Astrocyte of the cerebellum (primary cell): ENCODE measurements at places on chromosomes 12 and 14.

- DNase-seq = no peak
These were observed 208.4 kb upstream of the FKBP4 start for GRCh38 chr12:2586156-2587038.

DNA sequence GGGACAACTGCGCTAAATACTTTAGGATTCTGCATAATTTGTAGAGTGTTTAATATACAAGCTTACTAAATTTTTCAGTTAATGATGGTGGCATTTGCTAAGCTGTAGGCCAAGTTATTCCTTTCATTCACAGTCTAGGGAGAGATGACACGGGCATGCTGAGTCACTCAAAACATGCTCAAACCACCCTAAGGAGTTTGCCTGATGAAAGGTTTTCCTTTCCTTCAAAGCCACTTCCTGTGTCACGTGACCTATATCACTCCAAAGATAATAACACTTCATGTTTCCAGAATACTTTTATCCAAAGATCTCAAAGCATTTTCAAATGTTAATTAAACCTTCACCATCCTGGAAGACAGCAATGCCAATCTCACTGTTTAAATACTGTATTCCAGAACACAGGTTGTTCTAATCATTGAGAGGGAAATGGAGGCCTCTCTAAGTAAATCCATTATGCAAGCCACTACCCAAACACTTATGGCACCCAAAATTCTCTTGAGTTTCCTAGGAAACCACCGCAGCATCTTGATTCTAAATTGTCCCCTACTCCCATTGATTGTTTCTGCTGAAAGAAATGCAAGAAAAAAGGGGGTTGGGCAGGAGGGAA, 207.0 kb upstream of the CDKN3 start:
- no peak for DNase-seq

GRCh38 chr12:131122631-131123030, 168.9 kb downstream of the ADGRD1 start:
- no peak for DNase-seq

DNA sequence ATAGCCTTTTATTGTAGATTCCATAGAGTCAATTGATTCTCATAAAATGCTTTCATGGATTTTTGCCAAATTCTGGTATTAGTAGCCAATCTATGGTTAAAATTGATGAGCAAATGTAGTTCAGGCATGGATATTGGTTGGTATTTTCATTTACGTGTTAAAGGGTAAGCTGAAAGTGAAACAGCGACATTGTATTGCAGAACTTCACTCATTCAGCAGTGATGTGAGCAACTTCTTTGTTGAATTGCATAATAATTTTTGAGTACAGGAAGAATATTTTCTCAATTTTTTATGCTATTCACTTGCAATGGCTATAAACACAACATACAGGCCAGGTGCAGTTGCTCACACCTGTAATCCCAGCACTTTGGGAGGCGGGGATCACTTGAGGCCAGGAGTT, 24.2 kb upstream of the FAM222A start:
- DNase-seq = no peak

DNA sequence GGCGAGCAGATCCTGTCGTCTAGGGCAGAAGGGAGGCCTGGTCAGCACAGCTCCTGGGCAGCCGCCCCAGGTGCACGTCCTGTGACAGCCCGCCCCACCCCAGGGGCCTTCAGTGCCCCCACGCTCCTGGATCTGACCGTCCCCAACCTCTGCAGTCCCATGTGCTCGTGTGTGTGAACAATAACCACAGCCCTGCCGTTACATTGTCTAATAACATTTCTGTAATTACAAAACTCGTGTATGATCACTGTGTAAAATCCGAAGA, 39.8 kb downstream of the CHGA start:
- DNase-seq = no peak

DNA sequence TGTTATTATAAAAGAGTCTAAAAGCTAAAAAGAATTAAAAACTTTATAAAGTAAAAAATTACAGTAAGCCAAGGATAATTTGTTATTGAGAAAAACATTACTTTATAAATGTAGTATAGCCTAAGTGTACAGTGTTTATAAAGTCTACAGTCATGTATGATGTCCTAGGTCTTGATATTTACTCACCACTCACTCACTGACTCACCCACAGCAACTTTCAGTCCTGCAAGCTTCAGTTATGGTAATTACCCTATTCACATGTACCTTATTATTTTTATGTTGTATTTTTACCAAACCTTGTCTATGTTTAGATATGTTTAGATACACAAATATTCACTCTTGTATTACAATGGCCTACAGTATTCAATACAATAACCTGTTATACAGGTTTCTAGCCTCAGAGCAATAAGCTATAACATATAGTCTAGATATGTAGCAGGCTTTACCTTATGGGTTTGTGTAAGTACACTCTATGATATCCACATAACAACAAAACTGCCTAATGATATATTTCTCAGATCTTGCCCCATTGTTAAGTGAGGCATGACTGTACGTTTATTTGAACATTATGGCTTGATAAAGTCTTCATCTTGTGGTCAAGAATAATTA, 113.7 kb upstream of the KITLG start:
- no peak for DNase-seq

DNA sequence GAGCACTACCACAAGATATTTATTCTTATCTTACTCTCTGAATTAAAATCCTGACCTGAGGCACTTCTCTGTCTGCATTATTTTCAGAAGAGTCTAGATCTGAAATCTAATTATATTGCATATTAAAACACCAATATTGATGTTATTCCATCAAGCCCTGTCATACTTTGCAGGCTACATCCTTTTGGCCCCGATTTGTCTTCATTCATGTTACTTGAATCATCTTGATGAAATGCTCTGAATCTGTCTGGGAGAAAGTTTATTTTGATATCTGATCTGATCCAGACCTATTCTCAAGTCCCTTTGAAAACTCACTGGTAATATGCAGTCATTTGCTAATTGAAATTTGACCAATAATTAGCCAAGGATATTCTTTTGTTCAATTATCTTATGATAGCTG, 79.9 kb downstream of the BBS10 start:
- no peak for DNase-seq

GRCh38 chr12:49458816-49459215, 80.0 kb upstream of the KCNH3 start:
- no peak for DNase-seq

GRCh38 chr12:16573398-16574077, 32.4 kb downstream of the LMO3 start:
- DNase-seq = no peak

- peak; percentile 48 for DNase-seq
These were observed 6.5 kb downstream of the ZBTB1 start for GRCh38 chr14:64510825-64511671.

GRCh38 chr12:118299791-118300460, 72.8 kb downstream of the TAOK3 start:
- DNase-seq = no peak

DNA sequence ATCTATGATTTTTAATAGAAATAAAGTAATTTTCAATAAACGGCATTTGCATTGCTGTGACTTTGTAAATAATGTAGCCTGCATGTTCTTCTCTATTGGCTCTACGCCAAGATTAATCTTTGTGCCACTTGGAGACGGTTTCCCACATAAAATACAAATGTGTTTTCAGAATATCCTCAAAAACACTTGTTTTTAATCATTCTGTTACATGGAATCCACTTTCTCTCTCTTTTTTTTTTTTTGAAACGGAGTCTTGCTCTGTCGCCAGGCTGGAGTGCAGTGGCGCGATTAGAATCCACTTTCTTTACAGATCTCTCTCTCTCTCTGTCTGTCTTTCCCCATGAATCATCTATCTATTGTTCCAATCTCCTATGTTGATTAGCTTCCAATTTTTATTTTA, 22.8 kb upstream of the SSPN start:
- DNase-seq = no peak

DNA sequence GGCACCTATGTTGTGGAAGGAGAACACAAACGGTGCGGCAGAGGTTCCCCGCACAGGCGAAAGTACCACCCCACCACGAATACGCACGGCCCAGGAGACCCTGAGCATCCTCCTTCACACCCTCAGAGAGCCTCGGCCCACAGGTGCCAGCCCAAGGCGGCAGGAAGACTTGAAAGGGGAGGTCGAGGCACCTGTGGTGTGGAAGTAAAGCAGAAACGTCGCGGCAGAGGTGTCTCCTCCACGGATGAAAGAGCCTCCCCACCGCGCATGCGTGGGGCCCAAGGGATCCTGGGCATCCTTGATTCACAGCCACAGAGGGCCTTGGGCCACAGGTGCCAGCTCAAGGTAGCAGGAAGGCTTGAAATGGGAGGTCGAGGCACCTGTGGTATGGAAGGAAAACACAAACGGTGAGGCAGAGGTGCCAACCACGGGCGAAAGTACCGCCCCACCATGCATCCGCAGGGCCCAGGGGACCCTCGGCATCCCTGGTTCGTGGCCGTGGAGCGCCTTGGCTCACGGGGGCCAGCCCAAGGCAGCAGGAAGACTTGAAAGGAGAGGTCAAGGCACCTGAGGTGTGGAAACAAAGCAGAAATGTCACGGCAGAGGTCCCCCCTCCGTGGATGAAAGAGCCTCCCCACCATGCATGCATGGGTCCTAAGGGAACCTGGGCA, 380.1 kb downstream of the ALG10 start:
- no peak for DNase-seq

- no peak for DNase-seq
These were observed 55.0 kb upstream of the TMTC1 start for GRCh38 chr12:29838768-29839167.

GRCh38 chr12:27958675-27959074, 13.9 kb downstream of the PTHLH start:
- DNase-seq = no peak
